Stimulated activated CD4-positive, alpha-beta T cell treated with anti-CD3 and anti-CD28 coated beads, Interleukin-4, amount 100 ng/mL, for 1 hour (primary cell): ENCODE measurements at places on chromosomes 3 and 15.

DNA sequence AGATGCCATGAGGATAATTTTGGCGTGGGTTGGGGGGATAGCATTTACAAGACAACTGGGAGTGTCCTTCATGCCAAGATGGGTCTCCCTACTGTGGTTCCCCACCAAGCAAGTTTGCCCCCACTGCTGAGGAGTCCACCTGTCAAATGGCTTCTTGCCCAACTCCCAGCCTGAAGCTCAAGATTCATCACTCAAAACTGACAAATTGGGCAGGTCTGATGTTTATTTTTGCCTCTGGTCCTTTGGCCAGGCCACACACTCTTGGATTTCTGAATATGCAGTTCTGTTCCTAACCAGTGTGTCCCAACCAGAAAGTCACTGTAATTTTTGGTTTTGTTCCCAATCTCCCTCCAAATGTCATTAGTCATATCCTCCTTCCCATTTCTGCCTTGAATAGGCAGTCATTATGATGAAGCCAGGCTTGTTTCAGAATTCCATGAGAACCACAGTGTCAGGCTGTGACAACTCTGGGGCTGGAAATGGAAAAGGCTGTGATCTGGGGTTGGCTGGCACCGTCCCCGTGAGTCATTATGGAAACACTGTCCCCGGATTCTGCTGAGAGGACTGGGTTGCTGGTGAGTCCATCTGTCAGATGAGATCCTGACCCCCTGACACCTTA is 29.3 kb upstream of the MEF2A start:
- DNase-seq = no peak

DNA sequence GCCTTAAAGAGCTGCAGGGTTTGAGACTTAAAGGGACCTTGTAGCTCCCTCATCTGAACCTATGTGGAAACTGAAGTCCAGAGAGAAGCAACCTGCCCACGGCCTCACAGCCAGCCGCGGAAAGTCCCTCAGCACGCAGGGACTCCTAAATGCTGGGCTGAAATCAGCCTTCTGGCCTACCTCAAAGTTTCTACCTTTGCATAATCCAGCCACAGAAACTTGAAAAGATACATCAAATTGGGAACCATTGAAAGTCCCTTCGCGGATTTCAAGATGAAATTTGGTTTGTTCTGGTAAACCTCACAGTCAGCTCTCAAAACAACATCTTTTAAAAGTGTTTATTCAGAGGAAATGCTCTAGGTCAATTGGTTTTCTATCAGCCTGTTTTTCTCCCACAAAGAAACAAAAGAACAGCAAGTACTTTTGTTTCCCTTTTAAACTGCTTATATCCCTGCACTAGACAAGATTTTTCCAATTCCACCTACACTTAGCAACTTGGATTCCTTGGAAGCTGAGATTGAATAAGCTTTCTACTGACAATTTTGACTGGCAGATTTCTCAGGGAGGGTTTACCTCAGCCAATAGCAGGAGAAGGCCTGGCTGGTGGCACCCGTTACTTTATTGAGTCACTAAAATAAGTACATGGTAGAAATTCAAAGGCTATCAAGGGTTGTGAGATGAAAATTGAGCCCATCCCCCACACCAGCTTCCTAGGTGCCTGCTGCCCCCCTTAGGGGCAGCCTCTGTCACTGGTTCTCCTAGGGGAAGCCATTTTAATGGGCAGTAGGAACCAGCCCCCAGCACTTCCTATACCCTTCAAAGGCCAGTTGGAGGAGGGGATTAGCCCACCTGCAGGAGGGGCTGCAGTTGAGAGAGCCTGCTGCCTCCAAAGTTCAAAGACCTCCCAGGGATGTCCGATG is 171.2 kb downstream of the ADAMTS17 start:
- no peak for DNase-seq

- DNase-seq = no peak
Observed at GRCh38 chr3:13687517-13687943, 138.6 kb downstream of the FBLN2 start.

- no peak for DNase-seq
Observed at GRCh38 chr3:107629566-107629965, 106.8 kb downstream of the BBX start.

DNA sequence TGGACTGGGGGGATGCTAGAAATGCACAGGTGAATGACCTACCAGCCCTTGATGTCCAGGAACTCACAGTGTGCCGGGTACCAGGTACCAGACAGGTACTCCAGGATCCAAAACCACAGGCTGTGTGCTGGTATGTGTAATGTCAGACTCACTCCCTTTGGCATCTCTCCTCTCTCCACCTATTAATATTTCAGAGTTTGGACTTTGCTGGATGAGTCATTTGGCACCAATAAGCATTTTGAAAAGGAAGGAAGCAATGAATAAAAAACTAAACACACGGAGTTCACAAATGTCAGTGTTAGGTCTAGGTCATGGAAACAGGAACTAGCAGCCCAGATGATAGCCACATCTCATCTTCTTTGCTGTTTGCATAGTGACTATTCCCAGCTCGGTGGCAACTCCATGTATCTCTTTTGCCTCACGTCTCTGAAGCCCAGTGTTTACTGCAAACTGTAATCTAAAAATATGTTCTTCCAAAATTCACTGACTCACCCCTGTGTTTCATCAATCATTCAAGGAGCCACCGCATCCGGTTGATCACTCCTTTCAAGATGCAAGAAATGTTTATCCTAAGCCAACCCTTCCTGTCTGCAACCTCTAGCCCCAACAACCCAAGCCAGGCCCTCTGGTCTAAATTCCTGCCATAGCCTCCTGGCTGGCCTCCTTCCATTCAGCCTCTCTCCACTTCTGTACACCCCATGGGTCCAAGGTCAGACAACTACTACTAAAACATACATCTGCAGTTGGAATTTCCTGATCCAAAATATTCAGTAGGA is 8.4 kb downstream of the ITGB5 start:
- DNase-seq = no peak

DNA sequence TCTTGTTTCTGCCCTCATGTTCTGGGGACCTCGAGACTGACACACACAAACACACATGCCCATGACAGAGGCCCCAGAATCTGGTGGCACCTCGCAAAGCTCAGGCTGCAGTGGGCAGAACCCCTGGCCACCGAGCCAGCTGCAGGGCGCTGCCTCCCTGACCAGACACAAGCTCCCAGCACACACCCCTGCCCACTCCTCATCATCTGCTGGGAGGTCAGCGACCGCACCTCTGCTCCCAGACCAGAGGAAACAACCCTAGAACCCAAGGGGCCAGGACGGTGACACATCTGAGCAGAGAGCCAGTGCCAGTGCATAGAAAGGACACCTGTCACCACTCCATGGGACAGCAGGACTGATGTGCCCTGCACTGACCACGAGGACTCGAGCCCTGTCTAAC is 43.2 kb downstream of the HMCES start:
- no peak for DNase-seq

DNA sequence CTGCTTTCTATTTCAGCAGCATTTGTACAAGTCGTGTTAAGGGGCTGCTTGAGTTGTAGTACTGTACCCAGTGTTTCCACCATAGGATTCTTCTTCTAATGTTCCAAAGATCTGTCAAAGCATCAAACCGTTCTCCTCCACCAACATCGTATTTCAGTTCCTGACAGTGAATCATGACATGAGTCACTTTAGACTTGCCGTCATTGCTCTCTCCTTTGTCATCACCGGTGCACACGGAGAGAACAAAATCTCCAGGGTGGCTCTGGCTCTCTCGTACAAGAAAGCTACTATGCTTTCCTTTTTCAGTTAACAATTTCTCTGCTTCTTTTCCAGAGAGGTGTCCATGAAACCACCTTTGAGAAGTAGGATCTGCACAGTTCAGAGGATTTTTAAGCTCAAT is 270.9 kb upstream of the CCDC54 start:
- DNase-seq = no peak

- DNase-seq = no peak
Observed at GRCh38 chr15:95605098-95605497, 725.4 kb upstream of the NR2F2 start.

- no peak for DNase-seq
Observed at GRCh38 chr3:189975391-189975990, 145.2 kb downstream of the P3H2 start.

DNA sequence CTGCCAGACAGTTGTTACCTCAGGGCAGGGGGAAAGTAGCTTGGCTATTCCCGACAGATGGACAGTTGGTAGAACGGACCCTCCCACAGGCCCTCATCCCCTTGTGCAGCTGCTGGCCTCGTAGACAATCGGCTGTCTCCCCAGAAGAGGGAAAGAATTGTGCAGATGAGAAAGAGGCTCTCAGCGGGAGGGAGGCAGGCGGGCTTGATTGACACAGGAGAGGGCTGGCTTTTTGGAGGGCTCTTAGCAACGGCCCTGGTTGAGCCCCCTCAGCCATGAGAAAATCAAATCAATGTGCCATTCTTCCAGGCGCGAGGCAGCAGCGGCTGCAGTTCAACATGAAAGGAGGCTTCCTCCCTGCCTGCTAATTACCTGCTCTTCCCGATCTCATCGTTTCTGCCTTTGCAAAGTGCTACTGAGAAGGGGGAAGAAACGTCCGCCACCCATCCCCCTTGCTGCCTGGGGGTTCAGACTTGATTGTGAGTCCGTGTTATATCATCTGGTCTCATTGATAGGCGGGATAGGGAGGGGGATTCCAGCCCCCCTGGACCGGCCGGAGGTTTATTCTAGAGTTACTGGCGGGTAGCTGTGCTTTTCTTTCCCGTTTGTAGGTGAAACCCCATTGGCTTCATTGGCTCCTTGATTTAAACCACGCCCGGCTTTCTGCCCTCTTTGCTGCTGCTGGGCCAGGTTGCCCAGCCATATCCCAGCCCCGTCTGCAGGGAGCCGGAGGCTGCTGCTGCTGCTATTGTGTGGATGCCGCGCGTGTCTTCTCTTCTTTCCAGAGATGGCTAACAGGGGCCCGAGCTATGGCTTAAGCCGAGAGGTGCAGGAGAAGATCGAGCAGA is at the start of gene TAGLN3:
Gene TAGLN3, plus strand, starts transcription at position 287 of the 848 bp plus-strand sequence. Its CDS starts 501 bp downstream, at position 788.
- no peak for DNase-seq

GRCh38 chr3:125054449-125055329 is 1.1 kb downstream of the HEG1 start:
- DNase-seq = no peak
